ENCODE measurements at places on chromosomes 6 and 20.
A peak's percentile ranks its signal among the peaks of the same experiment; 100 is the strongest.

GRCh38 chr6:3456898-3457709 is at the start of gene SLC22A23:
Gene SLC22A23 (minus strand): TSS chr6:3457050. CDS start chr6:3456559, 491 bp downstream.
- peak; percentile 82 for DNase-seq

GRCh38 chr6:150334790-150335783 is 33.7 kb upstream of the IYD start:
- peak; percentile 43 for DNase-seq

GRCh38 chr6:63466242-63466733 is 106.0 kb upstream of the LOC128125822 start:
- DNase-seq: no peak

DNA sequence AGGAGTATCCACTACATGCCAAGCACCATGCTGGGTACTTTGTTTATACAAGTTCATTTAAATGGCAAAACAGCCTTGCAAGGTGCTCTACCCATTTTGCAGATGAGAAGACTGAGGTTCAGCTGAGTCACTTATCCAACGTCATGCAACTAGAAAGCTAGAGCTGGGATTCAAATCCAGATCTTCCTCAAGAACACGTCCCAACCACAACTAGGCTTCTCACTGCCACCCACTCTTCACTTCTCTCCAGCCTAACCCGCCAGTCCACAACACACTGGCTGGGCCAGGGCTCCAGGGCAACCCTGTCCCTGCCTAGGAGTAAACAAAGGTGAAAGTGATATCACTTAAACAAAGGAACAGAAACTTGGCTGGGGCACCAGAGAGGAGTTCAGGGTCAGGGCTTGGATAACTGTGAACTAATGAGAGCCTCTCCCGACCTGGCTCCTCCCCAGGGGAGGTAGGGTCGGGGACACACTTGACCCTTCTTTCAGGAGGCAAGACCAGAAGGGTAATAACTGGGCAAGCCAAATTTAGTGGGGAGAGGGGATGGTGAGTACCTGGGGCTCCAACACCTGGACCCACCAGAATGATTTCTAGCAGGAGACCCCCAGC is 7.9 kb downstream of the SDC4 start:
- DNase-seq: no peak

- DNase-seq: no peak
These were observed 37.0 kb upstream of the MAS1 start for GRCh38 chr6:159853754-159854153.

DNA sequence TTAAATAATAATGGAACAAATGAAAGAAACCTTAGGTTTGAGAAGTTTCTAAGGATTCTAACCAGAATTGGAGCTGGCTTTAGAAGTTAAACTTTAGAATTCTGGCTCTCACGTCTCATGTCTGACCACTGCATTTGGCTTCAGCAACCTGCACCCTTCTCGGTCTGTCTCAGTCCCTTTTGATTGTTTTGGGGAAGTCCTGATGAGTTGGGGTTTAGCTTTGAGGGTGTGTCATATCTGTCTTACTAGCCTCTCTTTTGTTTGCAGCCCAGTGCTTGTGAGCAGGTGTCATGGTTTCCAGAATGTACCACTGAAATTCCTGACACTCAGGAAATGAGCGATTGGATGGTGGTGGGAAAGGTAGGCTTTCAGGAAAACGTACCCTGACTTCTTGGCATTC is 17.0 kb downstream of the CMTR1 start:
- DNase-seq: no peak

DNA sequence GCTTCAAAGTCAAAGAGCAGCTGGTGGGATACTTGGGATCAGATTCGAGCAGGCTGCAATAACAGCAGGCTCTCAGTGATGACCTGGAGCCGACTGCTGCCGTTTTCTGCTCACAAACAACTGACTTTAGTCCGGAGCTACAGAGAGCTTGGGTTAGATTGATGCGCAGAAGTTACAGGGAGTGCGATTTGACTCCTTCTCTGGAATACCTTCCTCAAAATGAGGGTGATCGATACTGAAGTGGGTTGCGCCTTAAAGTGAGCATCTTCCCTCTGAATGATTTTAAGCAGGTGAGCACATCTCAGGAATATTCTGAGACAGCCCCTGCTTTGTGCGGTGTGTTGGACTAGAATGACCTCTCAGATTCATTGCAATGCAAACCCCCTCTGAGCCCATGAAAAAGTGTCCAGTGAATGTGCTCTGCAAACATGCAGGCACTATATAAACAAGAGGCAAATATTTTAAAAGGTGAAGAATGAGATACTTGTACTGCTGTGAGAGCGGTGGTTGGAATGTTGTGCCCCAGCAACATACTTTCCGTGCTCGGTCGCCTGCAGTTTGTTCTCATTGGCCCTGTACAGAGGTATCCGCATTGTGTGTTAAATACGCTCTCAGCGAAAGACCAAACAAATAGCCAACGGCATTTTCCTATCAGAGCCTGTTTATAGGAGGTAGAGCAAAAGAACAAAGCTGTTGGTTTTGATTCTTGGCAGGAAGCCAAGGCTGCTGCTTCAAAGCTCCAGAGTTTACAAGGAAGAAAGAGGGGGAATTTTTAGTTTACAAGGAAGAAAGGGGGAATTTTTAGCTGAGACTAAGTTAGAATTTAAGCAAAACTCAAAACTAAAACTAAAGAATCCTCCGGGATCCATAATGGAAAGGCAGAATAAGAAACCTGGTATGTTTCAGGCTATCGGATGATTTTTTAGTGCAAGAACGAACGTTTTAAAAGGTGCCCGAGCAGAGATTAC is 67.7 kb downstream of the PHACTR2 start:
- DNase-seq: no peak

DNA sequence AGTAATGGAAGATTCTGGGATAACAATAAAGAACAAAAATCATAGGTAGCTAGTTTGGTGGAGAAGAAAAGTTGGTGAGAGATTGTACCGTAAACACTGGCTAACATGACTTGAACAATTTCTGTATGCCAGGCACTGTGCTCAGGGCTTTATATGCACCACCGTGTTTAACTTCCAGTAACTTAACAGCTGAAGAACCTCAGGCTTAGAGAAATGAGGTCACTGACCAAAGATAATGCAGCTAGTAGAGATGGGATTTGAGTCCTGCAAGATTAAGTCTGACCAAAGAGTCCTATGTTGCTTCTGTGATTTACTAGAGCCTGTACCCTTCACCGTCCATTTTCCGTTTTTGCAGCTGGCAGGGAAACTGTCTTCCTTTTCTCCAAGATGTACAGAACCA is 2.7 kb downstream of the CSTF1 start:
- DNase-seq: no peak

- no peak for DNase-seq
These were observed 29.0 kb downstream of the DAAM2 start for GRCh38 chr6:39821046-39821740.

DNA sequence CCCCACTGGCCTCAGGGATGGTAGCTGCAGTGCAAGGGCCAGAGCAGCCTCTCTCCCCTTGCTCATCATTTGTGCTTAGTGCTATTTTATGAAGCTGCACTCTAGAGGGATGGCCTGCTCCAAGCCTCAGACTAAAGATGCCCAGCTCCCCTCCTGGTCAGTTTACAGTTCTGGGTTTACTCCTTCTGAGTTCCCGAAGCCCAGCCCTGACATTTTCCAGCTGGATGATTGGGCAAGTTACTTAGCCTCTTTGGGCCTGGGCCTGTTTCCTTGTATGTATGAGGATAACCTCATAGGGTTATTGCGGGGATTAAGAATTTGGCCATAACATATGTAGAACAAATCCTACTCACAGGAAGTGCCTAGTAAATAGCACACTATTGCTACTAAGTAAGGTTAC is 31.8 kb upstream of the EMILIN3 start:
- DNase-seq: no peak

DNA sequence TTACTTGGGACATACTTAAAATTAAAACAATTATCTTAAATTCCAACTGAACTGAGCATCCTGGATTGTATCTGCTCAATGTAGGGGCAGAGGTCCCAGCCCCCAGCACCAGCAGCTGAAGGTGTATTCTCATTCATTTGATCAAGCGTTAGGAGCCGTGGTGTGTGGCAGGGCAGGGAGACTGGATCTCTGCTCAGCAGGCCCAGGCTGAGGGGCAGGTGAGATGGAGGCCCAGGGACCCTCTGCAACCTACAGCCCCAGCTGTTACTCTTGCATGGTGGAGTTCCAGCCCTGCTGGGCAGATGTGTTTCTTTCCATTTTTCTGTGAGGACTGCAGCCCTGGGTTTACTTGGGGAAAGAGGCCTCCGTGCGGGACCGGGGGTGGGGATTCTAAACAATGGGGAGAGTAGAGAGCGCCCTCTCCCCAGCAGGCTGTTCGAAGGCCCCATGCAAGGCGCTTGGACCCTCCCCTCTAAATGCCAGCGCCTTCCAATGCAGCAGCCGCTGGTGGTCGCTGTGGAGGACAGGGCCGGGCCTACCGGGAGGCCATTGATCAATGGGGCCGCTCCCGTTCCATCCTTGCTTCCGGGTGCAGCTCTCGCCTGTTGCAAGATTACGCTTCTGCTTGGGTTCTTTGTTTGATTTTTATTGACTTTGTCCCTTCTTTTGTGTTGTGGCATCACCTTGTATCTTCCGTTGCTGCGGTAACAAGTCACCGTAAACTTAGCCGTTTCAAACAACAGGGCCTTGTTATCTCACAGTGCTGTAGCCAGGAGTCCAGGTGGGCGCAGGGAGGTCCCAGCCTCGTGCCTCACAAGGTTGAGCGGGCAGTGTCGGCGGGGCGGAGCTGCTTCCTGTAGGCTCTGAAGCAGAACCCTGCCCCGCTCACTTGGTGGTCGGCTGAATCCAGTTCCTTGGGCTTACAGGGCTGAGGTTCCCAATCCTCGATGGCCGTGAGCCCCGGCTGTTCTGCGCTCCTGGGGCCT is 134.8 kb upstream of the PHACTR3 start:
- no peak for DNase-seq

DNA sequence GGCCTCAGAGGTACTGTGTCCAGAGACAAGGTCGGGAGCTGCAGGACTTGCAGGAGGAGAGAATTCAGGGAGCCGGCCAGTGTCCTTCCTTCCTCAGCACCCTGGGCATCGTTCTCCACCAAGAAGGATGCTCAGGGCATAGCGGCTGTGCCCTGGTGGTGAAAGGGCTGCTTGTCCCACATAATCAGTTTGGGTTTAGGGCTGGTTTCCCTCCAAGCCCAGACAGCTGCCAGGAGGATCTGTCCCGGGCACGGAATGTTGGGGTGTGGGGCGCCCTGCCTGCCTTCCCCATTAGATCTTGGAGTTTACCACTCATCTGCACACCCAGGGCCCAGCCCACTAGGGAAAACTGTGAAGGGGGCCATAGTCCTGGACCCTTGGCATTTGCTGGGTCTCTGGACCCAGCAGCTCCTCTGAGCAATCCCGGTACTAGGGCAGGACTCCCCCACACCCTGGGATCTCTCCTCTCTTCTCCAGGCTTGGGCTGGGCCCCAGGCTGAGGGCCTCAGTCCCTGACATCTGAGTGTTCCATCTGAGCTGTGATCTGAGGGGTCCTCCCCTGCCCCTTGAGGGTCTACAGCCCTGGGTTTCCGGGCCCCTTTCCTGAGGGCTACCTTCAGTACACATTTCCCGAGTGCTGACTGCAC is 18.6 kb upstream of the SPDEF start:
- DNase-seq: no peak

- DNase-seq: no peak
These were observed 1.1 kb upstream of the PRELID3B start for GRCh38 chr20:59043698-59044097.

DNA sequence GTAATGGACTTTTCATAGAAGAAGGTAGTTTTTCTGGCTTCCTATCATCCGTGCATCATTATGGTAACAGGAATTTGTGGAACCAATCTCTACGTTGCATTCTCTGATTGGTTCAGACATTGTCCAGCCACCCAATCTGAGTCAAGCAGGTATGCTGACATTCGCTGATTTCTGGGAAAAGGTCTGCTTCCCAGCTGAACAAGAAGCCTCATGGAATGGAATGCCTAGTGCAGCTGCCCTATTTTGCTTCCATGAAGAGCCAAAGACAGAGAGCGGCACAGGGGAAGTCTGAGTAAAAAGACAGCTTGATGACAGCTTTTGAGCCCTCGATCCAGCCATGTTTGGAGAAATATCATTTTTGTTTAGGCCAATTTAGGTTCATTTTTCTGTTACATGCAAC is 38.5 kb upstream of the TXLNB start:
- DNase-seq: no peak

Measured in HTR-8/SVneo (cell line).